ENCODE measurements at places on chromosomes 11 and 22.

DNA sequence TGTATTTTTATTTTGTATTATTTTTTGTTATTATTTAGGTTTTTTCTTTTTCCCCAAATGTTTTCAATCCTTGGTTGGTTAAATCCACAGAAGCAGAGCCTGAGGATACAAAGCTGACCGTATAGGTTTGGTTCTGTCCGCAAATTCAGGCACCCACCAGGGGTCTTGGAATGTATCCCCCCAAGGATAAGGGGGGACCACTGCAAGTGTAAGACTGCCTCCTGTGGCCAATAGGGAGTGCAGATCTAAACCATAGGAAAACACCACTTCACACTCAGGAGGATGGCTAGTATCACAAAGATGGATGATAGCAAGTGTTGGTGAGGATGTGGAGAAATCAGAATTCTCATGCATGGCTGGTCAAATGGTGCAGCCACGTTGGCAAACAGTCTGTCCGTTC is 20.0 kb downstream of the CPT1A start:
- DNase-seq, result no peak

DNA sequence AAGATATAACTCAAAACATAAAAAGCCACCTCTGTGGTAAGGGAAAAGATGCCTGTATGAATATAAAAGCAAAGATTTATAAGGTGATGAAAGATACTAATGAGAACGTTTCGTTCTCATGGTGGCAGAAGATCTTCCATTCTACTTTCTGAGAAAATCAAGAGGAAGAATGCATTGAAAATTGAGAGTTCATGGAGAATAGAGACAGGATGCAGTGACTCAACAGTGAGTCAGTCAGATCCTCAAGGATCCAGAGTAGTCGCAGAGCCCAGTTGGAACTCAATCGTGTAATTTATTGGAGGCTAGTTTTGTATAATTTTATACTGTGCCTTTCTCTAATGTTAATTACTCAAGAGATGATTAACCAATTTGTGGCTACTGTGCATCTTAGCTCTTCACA is 73.3 kb downstream of the ENTHD1 start:
- peak; percentile 90 for DNase-seq

DNA sequence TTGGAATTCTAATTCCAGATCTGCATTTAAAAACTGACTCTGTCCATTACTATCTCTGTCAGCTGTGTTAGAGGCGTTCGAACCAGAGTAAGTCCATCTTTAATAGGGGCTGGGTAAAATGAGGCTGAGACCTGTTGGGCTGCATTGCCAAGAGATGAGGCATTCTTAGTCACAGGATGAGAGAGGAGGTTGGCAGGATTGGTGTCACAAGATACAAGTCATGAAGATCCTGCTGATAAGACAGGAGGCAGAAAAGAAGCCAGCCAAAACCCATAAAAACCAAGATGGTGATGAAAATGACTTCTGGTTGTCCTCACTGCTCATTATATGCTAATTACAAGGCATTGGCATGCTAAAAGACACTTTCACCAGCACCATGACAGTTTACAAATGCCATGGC is 356.3 kb upstream of the ISX start:
- DNase-seq, result no peak

- peak; percentile 47 for DNase-seq
Measured at GRCh38 chr11:75577207-75577606, 15.2 kb downstream of the SERPINH1 start.

DNA sequence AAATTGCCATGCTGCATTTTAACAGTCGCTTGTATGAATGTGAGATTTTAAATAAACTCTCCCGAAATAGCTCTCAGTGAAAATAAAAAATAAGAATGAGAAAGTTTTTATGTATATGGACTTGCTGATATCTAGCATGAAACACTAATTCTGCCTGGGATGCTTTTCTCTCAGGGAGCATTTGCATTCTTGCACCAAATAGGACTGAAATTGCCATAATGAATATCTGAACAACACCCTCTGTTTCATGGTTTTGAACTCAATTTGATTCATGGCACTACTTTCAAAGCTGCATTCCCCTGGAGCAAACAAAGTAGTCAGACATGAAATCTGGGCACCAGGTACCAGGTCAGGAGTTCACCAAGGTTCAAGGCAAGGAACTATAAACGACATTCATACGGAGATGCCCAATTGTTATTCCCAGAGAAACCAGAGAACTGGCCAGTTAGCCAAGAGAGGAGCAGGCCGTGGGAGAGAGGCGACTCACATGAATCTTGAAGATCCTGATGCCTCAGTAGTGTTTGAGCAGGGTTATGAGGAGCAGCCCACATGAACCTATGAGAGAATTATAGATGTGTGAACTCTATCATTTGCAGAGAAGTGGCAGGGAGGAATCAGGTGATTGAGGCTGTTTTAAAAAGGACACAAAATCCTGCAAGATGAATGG is 270.6 kb upstream of the ZC3H12C start:
- DNase-seq, result no peak
